Brain (organoid and tissue), 16 donors: ENCODE measurements at places on chromosomes 16 and 17. TPM values are rescaled to one million over a fixed set of nuclear protein-coding genes. Genes with fewer than 3 reads are reported as not detected.

Gene SNTB2
- polyA plus RNA-seq, result 3.4 TPM

Gene KREMEN2
- polyA plus RNA-seq, result 1.1 TPM

Gene TMEM100
- 1.6 TPM for polyA plus RNA-seq

Gene C16orf46
- polyA plus RNA-seq, result 3.2 TPM

Gene RPL13
- 5,084 TPM for polyA plus RNA-seq

Gene TAC4
- polyA plus RNA-seq, result not detected

Gene SOCS1
- 2.2 TPM for polyA plus RNA-seq

Gene CCL14
- 4.4 TPM for polyA plus RNA-seq
